Upper lobe of right lung (tissue), 1 donor: ENCODE measurements at places on chromosomes 12 and 14. TPM values are rescaled to one million over a fixed set of nuclear protein-coding genes. Genes with fewer than 3 reads are reported as not detected.

DNA sequence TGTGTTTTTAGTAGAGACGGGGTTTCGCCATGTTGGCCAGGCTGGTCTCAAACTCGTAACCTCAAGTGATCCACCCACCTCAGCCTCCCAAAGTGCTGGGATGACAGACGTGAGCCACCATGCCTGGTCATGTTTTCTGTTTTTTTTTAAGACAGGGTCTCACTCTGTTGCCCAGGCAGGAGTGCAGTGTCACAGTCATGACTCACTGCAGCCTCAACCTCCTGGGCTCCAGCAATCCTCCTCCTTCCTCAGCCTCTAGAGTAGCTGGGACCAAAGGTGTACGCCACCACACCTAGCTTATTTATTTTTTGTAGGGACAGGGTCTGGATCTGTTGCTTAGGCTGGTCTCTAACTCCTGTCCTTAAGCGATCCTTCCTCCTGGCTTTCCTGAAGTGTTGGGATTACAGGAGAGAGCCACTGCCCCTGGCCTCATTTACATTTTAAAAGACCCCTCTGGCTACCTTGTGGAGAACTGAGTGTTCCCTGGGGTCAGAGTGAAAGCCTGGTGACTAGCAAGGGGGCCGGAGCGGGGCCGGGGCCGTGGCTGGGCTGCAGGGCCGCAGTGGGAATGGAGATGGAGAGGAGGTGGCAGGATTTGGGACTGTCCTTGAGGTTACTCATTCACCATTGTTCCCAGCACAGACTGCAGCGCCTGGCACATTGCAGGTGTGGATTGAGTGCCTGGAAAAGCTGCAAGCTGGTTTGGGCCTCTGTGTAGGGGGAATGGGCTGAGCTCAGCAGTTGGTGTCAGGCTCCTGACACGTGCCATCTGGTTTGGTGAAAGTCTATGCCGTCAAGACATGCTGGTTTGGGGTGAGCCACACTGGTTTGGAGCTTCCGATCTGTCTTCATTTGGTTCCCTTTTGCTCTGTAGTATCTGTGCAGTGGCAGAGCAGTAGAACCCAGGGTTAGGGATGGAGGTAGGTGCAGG, 18.1 kb downstream of the KMT5A start:
- DNase-seq, result no peak

DNA sequence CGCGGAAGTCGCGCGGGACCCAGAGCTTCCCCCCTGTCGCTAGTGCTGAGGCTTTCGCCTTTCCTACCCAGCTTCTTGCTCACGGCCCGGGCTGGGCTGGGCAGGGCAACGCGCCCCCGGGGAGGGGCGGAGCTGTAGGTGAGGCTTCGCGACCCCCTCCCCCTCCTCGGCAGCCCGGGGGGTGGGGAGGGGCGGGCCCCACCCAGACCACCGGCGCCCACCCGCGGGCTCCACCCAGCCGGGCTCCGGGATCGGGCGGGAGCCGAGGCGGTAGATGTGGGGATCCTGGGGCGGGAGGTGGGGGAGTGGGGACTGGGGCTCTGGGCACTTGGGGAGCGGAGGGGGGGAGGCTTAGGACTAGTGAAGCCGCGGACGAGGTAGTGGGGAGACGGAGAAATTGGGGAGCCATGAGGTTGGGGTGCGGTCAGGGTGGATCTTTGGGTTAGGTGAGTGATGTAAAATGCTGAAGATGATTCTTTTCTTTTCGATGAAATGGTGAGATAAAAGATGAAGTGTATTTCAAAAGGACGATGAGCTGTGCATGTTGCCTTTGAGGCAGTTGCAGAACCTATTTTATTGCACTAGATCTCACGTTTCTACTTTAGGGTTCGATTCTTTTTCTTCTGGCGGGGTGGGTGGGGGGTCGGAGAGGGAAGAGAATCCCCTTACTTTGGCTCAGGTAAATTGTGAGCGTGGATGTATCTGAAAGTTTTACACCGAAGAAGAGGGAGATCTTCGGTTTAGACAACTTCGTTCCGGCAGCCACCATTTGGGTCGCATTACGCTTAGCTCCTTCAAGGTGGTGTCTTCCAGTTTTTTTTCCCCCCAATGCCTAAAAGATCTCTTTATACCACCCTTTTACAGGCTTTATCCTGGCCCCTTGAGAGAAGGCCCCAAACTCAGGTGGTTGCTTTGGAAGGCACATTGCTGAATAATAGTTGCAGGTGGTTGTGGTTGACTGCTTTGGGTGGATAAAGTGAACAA, 619 bp downstream of the ERC1 start:
- DNase-seq, result no peak

GRCh38 chr14:74571901-74572725, 39.9 kb downstream of the LTBP2 start:
- no peak for DNase-seq

DNA sequence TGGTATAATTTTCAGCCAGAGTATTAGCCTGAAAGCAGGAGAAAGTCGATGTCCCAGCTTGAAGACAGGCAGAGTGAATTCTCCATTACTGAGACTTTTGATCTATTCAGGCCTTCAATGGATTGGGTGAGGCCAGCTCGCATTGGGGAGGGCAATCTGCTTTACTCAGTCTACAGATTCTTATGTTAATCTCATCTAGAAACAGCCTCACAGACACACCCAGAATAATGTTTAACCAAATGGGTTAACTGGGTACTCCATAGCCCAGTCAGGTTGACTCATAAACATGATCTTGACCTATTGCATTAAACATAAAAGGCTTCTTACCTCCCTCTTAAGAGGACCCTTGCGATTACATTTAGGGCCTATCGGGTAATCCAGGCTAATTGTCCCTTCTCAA, 118.0 kb downstream of the KTN1 start:
- DNase-seq, result no peak

DNA sequence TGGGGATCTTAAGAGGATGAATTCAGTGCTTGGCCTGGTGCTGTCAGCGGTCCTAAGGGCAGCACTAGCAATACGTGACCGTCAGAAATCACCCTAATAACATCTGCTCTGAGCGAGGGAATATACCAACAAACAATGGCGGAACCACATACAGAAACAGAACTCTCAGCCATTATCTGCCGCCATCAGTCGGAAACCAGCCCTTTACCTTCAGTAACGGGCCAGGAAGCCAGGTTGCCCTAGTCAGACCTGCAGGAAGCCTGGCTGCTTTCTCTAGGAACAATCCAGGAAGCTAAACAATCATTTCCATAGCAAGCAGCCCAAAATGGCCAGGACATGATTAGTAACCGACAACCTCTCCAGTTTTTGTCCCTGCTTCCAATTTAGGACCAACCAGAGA, 5.6 kb downstream of the CDCA4 start:
- DNase-seq, result no peak

GRCh38 chr12:53994264-53995001, 5.5 kb upstream of the HOXC9 start:
- DNase-seq, result no peak

DNA sequence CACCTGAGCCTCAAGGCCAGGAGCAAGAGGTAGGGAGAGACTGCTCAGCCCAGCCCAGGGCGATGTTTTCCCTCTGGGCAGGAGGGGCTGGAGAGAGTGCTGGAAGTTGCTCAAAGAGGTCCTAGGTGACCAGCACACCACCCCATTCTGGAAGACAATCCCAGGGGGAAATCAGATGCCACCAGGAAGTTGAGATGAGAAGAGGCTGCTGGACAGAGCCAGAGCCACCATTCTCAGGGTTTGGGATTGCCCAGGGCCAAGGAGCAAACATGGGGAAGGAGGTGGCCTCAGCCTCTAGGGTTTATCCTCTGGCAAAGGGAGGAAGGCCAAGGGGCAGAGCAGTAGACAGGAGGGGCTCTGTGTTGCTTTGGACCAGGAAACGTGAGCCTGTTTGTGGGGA, 11.6 kb downstream of the CCDC85C start:
- DNase-seq, result no peak

GRCh38 chr12:130121226-130122000, 40.9 kb upstream of the FZD10 start:
- no peak for DNase-seq

GRCh38 chr12:71440763-71441748, 1.5 kb downstream of the LGR5 start:
- DNase-seq, result peak; percentile 60

DNA sequence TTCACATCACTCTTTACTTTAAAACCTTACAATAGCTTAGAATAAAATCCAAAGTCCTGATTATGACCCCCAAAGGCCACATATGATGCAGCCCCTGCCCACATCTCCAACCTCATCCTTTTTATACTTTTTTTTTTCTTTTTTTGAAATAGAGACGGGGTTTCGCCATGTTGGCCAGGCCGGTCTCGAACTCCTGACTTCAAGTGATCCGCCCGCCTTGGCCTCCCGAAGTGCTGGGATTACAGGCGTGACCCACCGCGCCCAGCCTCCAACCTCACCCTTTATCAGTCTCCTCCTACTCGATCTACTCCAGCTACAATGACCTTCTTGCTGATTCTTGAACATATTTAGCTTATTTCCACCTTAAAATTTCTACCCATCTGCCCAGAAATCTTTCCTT, 1.2 kb upstream of the MAPKAPK5 start:
- DNase-seq, result no peak

DNA sequence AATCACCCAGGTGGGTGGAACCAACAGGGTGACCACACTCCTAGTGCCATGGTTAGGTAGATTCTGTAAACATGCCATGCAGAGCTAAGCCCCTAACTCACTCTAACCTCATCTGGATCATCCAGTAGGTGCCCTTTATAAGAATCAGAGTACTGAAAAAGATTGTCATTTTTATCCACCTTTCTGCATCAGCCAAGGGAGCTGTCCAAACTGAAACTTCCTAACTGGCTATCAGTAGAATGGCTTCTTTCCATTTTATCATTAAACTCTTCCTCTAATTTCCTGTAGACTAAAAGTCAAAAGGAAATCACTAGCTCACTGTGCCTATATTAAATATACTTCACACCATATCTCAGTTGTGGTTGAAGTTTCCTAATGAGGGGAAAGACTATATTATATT, 6.5 kb downstream of the KCNK10 start:
- DNase-seq, result no peak

DNA sequence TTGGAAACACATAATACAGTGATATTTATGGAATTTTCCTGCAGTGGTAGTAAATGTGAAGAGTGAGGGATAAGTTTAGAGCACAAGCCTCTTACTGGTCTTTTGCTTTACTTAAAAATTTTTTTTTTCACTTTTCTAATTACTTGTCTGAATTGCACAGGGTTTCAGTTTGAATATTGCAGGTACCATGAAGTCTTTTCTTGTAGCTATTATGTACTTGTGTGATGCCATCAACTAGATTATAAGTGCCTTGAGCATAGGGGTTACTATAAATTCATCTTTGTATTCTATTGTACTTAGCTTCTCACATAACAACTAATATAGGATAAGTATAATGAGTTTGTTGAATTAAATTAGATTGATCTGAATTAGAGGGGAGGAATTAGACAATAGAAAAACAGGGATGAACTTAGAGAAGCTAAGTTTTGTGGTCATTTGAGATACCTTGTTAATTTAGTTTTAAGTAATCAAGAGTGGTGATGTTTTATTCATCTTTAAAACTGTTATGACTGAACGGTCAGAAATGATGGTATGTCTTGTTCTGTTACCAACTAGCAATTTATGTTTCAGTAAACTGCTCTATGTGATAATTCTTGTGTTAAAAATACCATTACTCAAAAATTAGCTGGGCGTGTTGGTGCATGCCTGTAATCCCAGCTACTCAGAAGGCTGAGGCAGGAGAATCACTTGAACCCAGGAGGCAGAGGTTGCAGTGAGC, 42.1 kb downstream of the CCDC91 start:
- no peak for DNase-seq

GPHB5 gene
- not detected for total RNA-seq

NGB gene
- not detected for total RNA-seq

AHSA1 gene
- 120 TPM for total RNA-seq
